ENCODE measurements at places on chromosomes 6 and 20. TPM values are rescaled to one million over a fixed set of nuclear protein-coding genes. Genes with fewer than 3 reads are reported as not detected.

GRCh38 chr6:106475284-106475683, 114.8 kb downstream of the CRYBG1 start:
- no peak for DNase-seq

DNA sequence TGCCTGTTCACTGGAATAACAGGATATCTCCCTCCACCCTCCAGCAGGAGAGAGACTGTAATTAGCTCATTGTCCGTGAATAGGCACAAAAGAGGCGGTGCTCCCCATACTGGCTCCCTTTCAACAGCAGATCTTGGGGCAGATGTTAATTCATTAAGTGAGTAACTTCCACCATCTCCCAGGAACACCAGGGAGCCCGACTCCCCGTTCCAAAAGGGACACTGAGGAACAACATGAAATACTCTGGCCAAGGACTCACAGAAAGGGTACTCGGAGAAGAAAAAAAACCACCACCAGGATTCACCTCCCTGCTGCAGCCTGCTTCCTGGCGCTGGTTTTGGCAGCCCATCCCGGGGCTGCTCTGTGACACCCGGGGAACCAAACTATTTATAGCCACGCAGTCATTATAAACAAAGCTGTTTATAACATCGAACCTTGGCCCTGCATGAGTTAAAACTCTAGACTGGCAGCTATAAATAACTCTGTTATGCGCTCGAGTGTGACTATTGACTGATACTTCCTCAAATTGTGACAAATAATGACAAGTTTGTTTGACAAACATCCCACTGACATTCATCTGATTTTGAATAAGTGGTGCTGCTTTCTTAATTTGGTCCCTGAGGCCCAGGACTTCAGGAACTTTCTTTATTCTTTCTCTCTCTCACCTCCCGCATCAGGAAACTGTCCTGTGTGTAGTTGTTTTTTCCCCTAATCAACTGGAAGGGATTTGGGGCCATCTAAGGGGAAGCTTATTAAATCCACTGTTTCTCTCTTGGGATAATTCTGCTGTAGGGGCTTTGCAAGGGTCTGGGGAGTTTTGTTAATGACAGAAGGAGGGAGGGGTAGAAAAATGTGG, 521.6 kb downstream of the CD83 start:
- DNase-seq, result no peak

GRCh38 chr20:52975803-52976531, 3.8 kb downstream of the TSHZ2 start:
- DNase-seq, result no peak

DNA sequence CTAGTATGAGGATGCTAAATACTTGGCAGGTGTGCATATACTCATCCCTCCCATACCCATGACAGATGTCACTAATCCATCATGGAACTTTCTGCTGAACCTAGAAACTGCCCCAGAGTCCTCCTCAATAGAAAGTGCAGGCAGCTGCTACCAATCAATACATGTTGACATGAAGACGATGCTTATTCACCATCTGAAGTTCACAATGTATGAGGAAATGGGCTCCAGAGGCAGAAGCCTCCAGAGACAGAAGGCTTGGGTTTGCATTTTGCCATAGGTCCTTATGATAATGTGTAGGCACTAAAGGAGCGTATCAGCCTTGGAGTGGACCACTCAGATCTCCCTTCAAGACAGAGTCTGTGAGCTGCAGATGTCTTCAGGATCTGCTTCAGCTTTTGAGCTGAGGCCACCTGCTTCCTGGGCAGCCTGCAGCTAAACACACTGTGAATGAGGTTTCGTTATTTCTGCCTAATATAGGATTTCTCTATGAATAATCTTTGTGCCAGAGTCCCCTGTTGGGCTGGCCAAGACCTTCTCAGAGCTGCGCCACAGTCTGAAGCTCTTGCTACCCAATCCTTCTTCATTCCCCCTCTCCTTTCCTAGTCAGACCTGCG, 7.5 kb upstream of the KIAA1755 start:
- no peak for DNase-seq

DNA sequence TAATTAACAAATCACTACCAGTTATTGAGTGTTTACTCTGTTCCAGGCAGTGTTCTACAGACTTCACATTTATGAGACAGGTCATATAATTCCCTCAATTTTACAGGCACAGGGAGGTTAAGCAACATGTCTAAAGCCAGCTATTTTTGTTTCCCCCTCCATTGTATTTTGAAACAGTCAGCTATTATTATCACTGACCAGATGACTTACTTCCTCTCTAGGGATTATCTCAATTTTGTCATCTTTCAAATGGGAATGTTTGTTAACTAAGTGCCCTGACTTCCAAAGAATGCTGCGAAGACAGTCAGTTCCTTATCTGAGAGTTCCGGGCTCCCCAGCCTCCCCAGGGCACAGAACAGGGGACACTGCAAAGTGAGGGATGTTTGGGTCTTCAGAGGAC, 5.6 kb upstream of the CNPY3 start:
- DNase-seq, result no peak

- no peak for DNase-seq
Observed at GRCh38 chr6:141133346-141133745, 999.4 kb upstream of the GJE1 start.

DNA sequence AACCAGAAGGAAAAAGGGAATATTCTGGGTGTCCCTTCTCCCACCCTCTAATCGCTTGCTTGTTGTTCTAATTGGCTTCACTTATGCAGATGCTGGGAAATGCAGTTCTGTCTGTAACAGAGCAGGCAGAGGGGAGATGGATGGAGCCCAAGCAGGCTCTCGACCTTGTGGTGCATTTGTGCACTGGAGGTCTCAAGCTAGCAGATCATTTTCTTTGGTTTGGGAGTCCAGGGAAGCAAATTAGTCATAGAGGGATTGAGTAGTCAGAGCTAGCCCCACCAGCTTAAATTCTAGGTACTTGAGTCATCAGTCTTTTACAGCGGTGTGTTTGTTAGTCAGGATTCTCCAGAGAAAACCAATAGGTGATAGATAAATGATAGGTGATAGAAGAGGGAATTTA, 234.7 kb upstream of the ECI2 start:
- DNase-seq, result no peak

DNA sequence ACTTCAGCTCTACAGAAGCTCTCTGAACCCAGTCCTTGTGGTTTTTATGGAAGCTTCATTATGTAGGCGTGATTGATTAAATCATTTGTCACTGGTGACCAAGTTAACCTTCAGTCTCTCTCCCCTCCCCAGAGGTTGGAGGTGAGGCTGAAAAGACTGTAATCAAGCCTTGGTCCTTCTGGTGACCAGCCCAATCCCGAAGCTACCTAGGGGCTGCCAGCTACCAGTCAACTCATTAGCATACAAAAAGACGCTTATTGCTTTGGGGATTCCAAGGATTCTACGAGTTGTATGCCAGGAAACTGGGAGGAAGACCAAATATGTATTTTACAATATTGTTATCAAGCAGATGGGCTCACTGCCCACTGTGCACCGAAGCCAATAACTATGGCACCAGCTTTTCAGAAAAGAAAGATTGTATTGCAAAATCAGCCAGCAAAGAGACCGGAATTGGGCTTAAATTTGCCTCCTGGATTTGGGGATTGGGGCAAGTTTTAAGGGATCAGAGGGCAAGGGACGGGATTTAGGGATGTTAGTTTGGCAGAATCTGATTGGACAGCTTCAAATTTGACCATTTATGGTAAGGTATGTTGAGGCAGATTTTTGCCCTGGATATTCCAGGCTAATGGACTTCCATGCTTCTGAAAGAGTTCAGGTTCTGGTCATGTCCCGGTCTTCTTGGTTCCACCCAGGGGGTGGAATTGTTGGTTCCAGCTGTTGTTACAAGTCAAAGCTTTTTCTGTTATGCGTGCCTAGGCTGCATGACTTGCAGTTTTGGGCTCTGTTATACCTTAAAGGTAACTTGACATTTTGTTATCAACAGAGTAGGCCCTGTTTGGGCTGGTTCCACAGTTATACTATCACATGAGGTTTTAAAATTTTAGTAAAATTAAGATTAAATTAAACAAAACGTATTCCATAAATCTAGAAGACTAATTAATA, 167.4 kb downstream of the COL9A1 start:
- no peak for DNase-seq

GRCh38 chr6:64520050-64520449, 884.4 kb downstream of the PHF3 start:
- DNase-seq, result no peak

DNA sequence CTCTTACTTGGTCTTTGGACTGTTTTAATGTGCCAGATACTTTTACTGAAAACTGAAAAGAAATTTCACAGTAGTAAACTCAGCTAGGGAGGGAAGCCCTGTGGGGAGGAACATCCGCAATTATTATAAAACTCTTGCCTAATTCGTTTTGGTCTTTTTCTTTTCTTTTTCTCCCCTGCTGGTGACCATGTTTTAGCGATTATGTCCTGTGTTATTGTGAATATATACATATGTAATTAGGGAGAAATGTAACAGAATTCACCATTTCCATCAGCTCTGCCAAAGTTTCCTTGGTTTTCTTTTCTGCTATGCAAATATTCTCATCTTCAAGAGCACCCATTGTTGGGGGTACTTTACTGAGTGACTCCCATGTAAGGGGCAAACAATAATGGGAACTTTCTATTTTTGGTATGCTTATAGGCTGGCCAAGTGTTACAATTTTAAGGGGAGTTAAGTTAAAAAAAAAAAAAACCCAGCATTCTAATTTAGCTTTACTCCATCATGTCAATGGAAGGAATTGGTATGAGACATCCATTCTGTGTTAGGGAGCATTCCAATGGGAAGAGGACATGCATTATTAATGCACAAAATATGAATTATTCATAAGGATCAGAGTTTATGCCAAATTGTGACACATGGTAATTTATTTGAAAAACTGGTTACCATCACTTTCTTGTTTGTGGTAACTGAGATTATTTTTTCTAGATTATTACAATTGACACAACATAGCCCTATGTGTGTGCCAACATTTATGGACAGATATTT, 2.0 kb downstream of the DOK5 start:
- no peak for DNase-seq

- no peak for DNase-seq
Observed at GRCh38 chr6:137430954-137431353, 63.2 kb downstream of the OLIG3 start.

DNA sequence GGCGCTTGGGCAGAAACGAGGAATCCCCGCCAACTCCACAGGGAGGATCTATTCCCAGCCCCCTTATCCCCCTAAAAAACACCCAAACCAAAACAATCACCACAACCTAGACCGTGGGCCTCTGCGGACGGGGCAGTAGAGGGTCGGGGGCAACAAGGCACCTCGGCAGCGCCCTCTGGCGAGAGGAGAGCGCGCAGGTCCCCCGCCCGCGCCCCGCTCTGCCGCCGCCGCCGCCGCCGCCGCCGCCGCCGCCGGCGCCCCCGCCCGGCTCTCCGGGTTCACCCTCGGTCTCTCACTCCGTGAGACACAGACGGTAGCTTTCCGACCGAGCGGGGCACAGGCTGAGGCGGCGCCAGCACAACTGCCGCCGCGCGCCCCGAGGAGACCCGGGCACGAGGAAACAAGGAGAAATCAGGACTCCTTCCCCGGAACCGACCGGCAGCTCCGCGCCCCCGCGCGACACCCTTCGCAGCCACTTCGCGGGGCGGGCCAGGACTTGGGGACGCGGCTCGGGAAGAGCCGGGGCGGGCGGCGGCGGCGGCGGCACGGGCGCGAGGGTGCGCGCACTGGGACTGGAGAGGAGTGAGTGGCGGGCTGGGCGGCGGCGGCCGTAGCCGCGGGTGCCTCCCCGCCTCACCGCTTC, at the start of gene SLC35F1:
TSS of gene SLC35F1 (plus strand) at position 307 of the 643 bp plus-strand sequence.
- peak; percentile 45 for DNase-seq

DNA sequence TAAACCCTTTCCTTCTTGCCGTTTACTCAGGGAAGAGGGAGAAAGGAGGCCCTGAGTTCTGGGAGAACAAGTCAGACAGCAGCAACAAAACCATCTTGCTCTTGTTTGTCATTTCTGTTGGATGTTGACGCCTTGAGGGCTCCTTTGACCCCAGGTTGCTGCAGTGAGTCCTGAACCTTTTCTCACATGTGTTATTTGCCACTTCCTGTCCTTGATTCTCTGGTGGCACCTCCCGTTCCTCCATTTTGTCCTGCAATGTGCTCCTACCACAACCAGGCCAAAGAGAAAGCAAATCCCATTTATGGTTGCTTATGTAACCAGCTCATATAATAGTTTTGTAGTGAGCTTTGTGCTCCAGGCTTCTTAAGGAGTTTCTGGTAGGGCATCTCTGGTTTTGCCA, 66.6 kb upstream of the ADGRF4 start:
- no peak for DNase-seq

GRCh38 chr20:47524015-47524784, 22.5 kb downstream of the NCOA3 start:
- DNase-seq, result no peak

DNA sequence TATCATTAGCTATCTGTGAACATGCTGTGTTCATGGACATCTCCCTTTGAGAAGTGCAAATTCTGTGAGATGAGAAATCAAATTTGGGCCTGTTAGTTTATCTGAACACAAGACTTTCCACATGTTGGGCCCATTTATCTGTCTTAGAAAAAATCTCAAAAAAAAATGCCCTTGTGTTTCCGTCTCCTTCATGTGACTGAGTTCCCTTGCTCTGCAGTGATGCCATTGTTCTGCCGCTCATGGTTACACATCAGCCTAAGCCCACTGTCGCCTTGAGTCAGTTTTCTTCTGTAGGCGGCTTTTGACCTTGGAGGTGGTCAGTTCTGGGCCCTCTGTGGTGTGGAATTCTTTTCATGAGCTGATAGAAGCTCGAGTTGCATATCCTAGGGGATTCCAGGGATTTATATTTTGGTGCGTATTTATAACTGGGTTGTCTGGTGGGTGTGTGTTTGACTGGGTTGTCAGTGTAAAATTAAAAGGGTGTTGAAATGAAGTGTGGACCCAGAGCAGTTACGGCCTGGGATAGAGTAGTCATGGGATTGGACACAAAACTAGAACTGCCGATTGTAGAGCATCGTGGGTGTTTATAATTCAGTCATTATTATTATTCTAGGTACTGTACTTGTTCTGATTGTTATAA, 156.7 kb downstream of the JARID2 start:
- DNase-seq, result no peak

Gene PHACTR2
- polyA plus RNA-seq, result 45.2 TPM

Gene HLA-DQA2
- polyA plus RNA-seq, result 0.57 TPM

Gene MYCT1
- polyA plus RNA-seq, result 40.7 TPM

Gene CST2
- polyA plus RNA-seq, result not detected

Gene SCAF8
- polyA plus RNA-seq, result 55.2 TPM

Measured in left lung (tissue), 14 donors.